NCI-H748 treated with DMSO at 0.1 percent for 48 hours (cell line): ENCODE measurements at places on chromosomes 1 and 21.

- DNase-seq, result no peak
These were observed 62.0 kb downstream of the KCNK1 start for GRCh38 chr1:233675893-233676292.

- DNase-seq, result no peak
These were observed 178.5 kb upstream of the LMO4 start for GRCh38 chr1:87150143-87150542.

- no peak for DNase-seq
These were observed 104.4 kb upstream of the GNG12 start for GRCh38 chr1:67937651-67938050.

- no peak for DNase-seq
These were observed 84.8 kb upstream of the CACNA1E start for GRCh38 chr1:181398544-181398943.

GRCh38 chr1:147723691-147724323, 36.6 kb downstream of the GJA5 start:
- DNase-seq, result no peak

DNA sequence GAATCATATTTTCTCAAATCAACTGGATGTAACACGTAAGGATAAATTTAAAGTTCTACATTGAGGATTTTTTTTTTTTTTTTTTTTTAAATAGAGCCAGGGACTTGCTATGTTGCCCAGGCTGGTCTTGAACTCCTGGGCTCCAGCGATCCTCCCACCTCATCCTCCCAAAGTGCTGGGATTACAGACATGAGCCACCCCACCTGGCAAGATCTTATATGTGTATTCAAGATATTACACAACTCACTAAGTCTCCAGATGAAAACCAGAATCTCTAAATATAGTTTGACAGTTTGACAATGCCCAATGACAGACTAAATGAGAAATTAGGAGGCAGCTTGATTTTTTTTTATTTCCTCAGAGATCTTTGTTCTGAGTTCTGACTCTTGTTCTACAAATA, 6.8 kb downstream of the YY1AP1 start:
- DNase-seq, result no peak

DNA sequence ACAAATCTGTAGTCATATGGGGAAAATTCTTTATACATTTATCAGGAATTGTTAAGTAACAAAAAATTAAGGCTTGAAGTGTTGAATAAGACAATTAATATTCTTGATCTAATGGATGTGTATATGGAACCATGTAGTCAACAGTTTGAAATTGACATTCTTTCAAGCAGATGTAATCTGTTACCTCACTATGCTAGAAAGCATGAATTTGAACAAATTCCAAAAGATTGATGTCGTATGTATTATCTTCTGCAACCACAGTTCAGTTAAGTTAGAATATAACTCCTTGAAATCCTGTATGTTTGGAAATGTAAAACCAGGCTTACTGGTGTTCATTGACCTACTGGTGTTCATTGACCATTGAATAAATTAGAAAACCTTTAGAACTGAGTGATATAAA, 16.1 kb downstream of the CCDC18 start:
- DNase-seq, result no peak

DNA sequence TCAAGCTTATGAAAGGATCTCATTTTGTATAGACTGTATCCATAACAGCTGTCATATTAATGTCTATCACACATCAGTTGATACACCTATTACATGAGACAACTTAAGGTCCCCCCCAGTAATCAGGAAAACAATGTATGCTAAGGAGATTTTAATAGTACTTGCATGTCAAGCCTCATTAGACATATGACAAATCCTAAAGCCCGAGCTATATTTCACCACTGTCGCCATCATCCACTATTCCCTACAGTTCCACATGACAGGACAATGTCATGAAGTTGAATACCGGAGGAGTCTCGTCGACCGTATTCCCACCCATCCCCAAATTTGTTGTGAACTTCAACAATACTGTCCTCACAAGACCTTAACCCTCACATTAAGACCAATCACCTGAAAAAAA, 3.4 kb downstream of the HMGN1 start:
- no peak for DNase-seq

- DNase-seq, result no peak
These were observed 44.9 kb downstream of the CHAF1B start for GRCh38 chr21:36429947-36430546.

DNA sequence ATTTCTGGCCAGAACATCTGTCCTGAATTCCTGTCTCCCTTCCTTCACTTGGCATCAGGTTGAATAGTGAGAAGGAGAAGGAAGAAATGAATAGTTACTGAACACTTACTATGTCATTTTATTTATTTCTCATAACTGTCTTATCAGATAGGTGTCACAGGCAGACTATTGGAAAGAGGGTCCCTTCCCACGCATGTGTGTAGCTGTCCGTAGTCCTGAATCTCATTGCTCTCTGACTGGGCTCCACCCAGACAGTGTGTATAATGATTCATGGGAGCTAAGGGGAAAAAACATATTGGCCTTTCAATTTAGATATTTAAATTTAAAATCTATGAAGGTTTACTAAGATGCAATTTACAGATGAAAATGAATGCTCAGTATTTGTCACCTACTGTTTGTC, 86.1 kb downstream of the OMA1 start:
- DNase-seq, result no peak

- no peak for DNase-seq
These were observed 4.4 kb downstream of the CITED4 start for GRCh38 chr1:40857737-40858136.

DNA sequence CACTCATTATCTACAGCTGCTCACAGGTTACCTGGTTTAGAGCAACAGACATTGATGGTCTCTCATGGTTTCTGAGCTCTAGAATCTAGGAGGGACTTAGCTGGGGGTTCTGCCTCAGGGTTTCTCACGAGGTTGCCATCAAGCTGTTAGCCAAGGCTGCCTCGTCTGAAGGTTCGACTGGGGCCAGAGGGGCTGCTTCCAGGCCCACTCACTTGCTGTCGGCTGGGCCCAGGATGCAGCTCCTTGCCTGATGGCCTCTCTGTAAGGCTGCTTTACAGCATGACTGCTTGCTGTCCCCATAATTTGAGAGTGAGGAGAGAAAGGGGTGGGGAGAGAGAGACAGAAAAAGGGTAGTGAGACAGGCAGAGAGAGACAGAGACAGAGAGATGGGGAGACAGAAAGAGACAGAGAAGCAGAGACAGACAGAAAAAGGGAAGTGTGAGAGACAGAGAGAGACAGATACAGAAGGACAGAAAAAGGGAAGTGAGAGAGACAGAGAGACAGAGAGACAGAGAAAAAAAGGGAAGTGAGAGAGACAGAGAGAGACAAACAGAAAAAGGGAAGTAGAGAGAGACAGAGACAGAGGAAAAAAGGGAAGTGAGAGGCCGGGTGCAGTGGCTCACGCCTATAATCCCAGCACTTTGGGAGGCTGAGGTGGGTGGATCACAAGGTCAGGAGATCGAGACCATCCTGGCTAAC, 106.8 kb upstream of the C1orf174 start:
- DNase-seq, result no peak

DNA sequence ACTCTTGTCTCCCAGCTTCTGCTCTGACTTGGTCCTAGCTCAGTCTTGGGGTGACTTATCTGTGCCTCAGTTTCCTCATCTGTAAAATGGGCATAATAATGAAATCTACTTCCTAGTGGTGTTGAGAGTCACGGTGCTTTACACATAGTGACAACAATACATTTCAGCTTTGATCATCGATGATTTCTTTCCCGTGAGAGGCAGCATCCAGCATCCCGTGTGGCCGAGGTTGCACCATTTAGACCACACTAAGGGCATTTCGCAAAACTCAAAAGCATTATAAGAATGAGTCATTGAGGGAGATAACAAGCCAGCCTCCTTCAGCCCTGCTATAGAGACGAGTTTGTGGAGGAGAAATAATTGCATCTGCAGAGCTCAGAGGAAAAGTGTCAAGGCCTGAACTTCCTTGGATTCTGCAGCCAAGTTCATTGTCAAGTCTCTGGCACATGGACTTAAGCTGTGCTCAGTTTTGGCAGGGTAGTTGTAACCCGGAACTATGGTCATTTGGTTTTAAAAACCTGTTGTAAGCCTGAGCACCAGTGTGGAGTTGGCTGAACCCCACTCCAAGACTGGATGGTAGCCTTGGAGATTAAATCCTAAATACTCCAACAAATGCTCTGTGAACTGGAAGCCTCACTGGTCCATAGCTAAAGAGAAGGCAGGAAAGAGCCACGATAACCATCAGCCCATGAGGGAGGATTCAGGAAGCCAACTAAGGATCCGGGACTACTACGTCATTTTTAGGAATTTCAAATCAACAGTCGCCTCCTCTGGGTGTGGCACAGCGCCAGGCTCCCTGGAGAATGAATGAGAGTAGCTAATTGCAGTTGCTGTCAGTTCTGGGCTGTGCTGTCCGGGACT, 64.2 kb downstream of the TCP10L start:
- DNase-seq, result peak; percentile 8

GRCh38 chr1:18735224-18735997, 104.8 kb downstream of the PAX7 start:
- no peak for DNase-seq

- DNase-seq, result no peak
These were observed 1.2 kb downstream of the NEXN start for GRCh38 chr1:77889671-77890070.

DNA sequence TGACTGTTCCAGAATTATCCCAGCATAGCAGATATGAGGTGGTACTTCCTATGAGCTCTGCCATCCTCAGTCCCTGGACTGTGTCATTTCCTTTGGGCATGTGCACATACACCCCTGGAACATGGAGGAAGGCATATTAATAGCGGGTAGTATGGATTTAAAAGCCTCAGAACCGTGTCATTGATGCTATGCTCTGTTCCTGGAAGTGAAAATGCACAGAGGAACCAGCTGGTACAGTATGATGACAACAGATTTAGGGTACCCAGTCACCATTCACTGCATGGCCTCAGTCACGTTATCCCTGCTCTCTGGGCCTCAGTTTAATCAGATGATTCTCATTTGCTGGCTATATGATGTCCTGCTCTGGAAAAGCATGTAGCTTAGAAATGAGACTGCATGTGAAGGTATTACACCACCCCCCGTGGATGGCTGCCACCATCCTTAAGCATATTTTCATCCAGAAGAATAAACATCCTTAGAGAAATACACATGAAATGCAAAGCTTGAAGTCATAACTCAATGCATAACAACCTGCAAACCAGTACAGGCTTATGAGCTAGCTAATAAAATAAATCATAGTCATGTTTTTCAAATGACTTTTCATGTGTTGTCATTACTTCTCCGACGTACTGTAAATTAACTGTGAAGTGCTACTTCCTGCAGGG, 37.8 kb downstream of the SETD4 start:
- DNase-seq, result no peak

DNA sequence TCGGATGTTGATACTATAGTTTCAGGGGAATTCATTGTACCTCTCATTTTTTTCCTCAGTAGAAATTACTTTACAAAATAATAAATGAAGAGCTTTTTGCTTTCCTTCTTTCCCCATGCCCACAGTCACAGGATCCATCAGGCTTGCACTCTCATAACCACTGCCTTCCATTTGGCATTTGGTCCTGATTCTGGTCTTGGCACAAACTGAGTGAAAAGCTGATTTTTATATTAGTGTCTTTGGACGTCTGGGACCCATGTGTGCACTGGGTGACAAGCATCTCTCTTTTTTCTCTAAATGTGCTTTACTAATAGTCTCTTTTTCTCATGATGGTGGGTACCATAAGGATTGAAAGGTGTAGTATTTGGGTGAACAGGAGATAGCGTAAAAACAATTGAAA, 2.8 kb downstream of the ELAVL4 start:
- DNase-seq, result no peak

DNA sequence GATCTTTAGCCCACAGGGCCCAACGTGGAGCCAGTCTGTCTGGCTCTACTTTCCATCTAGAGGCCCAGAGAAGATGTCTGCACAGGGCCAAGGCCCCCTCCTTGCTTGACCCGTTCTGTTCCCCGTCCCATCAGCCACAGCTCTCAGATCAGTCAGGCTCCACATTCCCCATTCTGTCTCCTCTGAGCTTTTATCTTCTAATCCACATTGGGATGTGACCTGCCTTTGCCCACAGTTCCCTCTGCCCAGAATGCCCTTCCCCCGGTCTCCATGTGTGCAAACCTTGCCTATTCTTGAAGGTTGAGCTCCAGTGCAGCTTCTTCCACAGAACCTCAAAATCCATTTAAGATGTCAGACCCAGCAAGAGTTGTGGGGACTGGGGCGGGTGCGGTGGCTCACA, 53.3 kb upstream of the WASF2 start:
- DNase-seq, result no peak

GRCh38 chr1:81832573-81832972, 31.8 kb downstream of the ADGRL2 start:
- DNase-seq, result no peak

DNA sequence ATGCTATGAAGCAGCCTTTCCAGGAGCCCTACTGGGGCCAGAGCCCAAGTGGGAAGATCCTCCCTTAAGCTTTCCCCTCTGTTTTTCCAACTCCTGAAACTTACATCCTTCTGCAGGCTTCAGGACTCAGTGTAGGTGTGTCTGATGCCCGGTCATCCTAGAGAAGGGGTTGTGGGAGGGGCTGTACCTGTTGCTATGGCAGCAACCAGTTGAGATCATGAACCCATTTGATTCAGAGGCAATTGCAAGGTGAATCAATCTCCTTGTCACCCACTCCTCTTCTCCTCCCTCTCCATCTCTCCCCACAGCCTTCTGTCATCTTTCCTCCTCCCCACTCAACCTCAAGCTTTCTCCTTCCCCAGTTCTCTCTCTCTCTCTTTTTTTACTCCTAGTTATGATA, 151.8 kb downstream of the CACNA1E start:
- DNase-seq, result no peak

- DNase-seq, result no peak
These were observed 143.4 kb downstream of the SYF2 start for GRCh38 chr1:25088946-25089345.

- DNase-seq, result no peak
These were observed 353.6 kb upstream of the C1orf87 start for GRCh38 chr1:60427194-60427593.

- DNase-seq, result no peak
These were observed 61.7 kb downstream of the LGR6 start for GRCh38 chr1:202255343-202255742.

DNA sequence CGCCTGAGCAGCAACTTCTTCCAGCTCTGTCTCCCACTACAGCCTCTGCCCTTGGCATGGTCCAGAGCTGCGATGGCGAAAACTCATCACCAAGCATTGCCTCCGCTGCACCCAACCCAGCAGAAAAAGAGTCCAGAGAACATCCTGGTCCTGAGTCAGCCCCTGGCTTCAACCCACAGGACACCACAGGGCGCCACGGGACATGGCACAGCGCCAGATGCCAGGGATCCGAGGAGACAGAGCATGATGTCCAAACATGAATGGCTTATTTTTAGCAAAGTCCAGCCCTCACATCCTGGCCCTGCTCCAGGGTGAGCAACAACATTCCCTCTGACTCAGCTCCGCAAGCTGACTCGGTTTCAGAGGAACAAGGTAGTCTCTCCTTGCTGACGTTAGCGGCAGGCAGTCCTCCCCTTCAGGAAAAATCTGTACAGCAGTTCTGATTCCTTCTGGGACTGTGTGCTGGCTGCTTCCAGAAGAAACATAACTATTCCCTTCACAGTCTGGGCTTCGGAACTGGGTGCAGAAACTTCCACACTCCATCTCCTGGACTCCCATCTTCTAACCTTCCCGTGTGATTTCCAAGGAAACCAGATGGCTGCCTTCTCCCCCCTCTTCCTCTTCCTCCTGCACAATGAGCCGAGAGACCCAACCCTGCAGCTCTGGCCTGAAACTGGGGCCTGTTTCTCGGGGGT, 131.3 kb downstream of the TOMM20 start:
- DNase-seq, result no peak
